Stimulated activated CD8-positive, alpha-beta memory T cell treated with anti-CD3 and anti-CD28 coated beads, Interleukin-7, amount 100 ng/mL, for 4 hours (primary cell): ENCODE measurements at places on chromosomes 6 and 20.

DNA sequence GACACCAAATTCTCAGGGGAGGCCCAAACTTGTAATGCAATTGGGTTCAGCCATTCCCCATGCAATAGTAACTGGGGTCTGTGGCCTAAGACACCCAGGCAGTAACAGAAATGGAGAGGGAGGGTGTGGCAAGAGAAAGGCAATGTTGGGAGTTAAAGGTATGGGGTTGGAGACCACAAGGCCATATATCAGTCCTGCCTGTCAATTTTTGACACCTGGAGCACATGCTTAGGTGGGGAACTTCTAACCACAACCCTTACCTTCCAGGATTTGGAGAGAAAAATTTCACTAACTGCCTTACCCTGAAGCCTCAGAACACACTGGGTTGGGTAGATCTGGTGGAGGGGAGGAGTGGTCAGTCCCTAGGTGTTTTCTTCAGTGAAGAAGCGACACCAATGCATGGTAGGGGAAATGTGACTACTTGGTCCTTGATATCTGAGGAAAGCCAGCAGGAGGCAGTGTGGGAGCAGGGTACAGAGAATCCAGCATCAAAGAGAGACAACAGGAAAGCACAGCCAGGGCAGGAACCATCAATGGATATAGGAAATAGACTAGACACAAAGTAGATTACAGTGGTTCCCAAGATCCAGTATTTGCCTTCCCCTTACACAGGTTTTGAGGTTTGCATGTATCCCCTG is 6.8 kb upstream of the USP49 start:
- peak; percentile 49 for DNase-seq

DNA sequence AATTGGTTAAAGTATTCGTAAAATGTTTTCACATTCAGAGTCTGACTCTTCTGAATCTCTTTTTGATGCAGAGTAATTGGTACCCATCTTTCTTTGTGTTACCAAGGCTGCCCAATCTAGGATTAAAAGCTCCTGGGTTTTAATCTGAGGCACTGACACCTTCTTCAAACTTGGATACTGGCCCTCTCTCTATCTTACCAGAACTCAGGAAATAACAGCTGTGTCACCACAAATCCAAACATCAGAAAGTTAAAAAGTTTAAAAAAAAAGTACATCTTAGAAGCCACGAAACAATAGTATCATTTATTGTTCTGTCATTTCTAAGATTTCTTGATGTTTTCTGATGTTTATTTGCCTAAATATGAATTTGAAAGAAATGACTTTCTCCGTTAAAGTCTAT is 255.5 kb upstream of the RUNX2 start:
- no peak for DNase-seq

DNA sequence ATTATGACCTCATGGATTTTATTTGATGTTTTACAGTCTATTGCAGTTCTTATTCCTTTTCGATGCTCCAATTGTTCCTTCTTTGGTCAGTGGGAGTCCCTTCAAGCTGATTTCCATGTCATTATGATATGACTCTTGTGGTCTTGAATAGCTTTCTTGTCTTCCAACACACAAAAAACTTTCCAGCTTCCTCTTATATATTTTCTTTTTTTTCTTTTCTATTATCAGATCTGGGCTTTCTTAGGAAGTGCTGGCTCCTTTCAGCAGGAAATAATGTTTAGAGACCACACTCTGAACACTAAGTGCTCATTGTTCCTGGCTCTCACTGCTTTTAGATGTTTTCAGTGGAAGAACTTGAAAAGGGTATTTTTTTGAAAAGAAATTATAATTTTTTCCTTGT is 3.1 kb upstream of the SLC17A1 start:
- no peak for DNase-seq

- no peak for DNase-seq
Observed at GRCh38 chr6:39086711-39087110, 28.3 kb downstream of the SAYSD1 start.

DNA sequence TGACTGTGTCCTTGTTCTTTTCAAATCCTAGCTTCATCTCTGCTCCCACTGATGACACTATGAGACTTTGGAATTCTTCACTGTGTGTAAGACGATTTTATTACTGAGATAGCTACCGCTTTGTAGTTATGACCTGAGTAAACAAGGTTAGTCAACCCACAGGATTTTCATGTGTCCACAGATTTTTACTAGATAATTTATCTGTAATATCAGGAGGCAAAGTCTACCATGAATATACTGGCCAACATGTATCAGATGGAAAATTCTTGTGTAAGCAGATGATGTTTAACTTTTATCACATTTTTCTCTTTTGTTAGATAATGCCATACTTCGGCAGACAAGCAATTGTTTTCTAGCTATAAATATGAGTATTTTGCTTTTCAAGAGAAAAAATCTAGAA is 119.8 kb downstream of the SGK1 start:
- DNase-seq = no peak

DNA sequence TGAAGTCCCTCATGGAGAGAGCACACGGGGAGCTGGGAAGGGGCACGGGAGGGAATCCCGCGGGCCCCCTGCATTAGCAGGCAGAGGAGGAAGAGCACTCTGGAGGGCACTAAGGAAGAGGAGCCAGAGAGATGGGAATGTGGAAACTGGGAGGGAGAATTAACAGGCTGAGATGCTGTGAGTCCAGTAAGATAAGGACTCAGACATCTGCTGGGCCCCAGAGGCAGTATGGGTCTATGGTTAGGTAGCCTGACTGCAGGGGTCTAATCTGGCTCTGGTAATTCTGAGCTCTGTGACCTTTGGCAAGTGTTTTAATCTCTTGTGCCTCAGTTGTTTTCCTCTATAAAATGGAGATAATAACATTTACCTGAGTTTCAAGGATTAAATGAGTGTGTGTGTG is 15.7 kb upstream of the SRSF3 start:
- no peak for DNase-seq

DNA sequence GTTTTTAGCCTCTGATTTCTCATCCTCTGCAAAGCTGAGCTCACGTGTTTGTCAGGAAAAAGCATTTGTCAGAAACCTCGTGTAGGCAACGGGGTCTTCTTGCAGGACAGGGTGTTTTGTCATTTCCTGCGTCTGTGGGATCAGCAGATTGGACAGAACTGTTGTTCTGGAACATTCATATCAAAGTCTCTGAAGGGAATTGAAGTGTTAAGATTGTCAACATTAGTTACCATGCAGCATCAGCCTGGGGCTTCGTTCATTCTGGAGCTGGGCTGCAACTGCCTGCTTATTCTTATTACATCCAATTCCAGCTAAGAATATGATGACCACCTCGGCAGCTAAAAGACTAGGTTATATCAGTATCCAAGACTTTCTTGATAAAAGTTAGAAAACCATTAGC is 71.0 kb upstream of the RALGAPA2 start:
- no peak for DNase-seq

DNA sequence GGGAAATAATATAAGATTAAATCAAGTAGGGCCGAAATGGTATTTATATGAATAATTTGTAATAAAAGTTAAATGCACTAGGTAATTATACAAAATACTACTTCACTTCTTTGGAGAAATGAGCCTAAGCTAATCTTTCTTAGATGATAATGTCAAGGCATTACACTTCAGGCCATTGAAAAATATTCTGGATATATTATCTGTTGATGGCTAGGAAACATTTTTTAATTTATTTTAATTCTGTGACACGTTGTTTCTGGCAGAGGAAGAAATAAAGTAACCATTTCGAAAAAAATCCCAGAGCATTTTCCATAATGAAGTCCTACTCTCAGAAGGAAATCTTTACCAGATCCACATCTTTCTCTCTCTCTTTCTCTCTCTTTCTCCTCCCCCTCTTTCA is 133.9 kb downstream of the MMUT start:
- no peak for DNase-seq

DNA sequence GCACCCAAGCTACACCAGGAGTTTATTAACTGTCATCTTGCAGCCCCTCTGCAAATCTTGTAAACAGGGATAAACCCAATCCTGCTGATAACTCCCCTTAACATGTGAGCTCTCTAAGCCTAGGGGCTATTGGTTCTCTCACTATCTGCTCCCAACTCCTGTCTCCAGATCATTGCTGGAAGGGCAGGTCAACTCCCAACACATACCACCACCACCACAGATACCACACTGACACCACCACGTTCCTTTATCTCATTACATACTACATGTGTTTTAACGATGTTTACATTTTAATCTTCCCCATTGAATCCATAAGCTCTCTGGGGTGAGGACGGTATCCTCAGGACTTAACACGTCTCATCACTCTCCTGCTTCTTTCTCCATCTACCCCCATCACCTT is 51.8 kb downstream of the SIM1 start:
- no peak for DNase-seq

DNA sequence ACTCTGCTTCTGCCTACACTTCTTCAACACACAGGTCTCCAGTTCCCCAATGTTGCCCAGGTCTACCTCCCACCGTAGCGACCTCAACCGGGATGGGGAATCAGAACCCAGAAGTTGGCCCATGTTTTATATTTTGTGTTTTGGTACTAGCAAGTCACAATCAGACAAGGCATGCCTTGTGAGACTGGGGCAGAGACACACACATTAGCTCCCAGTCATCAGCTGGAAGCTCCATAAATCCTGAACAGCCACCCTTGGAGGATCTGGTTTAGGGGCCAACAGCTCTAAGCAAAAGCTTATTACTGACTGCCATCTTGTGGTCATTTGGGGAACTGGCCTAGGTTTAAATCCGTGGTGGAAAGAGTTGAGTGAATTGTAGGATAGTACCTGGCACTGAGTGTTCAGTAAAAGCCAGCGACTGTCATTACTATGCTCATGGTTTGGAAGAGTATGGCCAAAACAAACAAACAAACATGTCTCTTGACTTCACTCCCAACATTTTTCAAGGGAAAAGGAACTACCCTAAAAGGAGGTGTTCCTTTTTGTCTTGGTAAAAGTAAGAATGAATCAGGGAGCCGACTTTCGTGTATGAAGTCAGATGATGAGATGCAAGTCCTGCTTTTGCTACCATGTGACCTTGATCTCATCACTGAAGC is 40.5 kb downstream of the PIM1 start:
- peak; percentile 77 for DNase-seq

DNA sequence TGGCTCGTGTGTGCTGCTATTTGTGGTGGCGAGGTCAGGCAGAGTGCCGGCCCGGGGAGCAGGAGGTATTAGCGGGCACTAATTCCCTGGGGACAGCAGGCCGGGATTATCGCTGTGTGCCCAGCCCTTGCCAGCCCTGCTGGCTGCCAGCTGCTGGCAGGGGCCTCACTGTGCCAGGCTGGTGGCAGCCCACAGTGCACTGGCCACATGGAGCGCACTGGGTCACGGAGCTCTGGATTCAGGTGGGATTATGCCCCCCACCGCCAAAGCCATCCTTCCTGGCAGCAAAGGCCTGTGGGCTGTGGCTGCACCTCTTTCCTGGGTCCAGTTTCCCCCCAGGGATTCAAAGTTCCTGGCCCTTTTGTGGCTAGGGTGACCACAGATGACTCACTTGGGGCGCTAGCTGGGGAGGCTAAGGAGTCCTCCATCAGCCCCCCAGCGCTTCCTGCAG is 59.7 kb downstream of the YTHDF1 start:
- no peak for DNase-seq

DNA sequence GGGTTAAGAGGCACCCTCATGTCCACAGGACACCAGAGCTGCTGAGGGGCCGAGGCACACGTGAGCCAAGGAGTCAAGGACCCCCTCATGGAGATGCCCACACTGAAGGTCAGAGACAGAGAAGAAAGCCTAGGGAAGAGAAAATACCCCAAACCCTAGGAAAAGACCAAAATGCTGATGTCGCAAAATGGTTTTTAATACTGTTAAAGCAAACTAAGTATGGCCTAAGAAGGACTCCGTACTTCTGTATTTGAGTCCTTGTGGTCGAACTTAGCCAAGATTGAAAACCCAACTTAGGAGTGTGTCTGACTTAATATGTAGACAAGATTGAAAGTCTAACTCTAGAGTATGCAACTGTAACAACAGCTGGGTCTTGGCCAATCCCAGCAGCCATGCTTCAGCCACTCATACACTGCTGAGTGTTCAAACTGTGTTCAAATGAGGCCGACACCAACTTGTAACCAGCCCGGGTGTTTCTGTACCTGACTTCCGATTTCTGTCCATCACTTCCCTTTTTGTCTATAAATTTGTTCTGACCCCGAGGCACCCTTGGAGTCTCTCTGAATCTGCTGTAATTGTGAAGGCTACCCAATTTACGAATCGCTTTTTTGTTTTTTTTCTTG is 92.6 kb upstream of the AGPAT4 start:
- DNase-seq = no peak

DNA sequence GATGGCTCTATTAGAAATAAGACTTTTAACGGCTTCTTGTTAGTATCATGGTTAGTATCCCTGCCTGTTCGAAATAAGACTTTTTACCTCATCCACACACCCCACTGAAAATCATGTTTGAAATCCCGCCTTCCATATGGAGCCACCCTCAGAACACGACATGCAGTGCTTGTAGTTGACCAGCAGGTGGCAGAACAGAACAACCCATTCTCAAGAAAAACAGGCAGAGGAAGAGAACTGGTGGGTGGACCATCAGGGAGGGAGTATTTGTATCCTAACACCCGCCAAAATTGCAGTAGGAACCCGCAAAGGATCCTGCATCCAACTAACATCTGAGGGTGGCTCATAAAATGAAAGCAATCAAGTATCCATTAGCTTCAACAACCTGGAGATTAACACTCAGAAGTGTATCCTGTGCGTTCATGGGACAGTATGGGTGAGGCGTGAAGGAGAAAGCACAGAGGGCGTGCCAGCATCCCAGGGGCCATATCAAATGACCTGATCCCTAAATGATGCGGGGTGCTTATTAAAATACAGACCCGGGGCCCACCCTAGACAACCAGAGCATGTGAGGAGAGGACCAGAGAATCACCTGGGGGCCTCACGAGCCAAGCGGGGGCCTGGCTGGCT is 89.6 kb upstream of the NHSL1 start:
- DNase-seq = peak; percentile 6

GRCh38 chr6:166278579-166279392 is 29.4 kb downstream of the PRR18 start:
- DNase-seq = no peak

DNA sequence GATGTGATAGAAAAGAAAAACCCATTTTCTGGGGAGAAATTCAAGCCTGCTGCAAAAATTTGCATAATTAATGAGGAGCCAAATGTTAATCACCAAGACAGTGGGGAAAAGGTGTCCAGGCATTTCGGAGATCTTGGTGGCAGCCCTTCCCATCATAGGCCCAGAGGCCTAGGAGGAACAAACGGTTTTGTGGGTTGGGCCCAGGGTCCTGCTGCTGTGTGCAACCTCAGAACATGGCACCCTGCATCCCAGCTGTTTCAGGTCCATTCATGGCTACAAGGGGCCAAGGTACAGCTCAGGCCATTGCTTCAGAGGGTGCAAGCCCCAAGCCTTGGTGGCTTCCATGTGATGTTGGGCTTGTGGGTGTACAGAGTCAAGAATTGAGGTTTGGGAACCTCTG is 189.8 kb upstream of the IMPG1 start:
- DNase-seq = no peak

DNA sequence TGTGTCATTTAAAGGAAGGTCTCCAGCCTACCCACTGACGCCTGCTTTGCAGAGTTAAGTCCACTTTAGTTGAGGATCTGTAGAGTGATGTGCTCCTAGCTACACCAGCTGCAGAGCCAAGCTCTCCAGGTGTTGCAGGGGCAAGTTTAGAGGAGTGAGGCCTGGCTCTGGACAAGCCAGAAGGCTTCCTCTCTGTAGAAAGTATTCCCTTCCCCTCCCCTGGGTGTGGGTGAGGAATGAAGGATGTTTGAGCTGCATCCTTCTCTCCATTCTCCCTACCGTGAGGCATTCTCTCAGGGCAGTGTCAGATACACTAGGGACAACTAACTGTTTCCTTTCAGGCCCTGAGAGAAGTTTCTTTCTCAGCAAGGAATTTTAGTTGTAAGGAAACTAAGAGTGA is 66.5 kb downstream of the ELOVL5 start:
- DNase-seq = no peak
